Activated CD4-positive, alpha-beta T cell treated with anti-CD3 and anti-CD28 coated beads, Interleukin-2, amount 50 U/mL, for 24 hours (primary cell): ENCODE measurements at places on chromosomes 3 and 15.
A peak's percentile ranks its signal among the peaks of the same experiment; 100 is the strongest.

GRCh38 chr3:67790043-67790442, 135.6 kb upstream of the SUCLG2 start:
- DNase-seq, result peak; percentile 36

DNA sequence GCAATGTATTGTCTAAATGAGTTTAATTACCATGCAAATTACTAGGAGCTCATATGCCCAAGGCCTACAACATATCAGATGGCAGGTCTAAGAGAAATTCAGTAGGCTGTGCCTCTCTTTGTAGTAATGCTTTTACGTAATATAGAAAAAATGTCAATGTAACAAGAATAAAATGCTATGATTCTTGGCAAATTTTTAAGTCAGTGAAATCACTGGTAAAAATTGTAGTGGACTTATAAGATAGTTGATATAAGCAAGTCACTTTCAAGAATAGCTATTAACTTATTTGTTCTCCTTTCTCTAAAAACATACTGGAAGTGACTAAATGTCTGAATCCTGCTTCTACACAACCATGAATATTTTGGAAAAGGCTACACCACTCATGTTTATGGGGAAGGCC, 707.8 kb downstream of the TUSC7 start:
- no peak for DNase-seq

- no peak for DNase-seq
Observed at GRCh38 chr3:150611666-150612065, 8.5 kb downstream of the SELENOT start.

DNA sequence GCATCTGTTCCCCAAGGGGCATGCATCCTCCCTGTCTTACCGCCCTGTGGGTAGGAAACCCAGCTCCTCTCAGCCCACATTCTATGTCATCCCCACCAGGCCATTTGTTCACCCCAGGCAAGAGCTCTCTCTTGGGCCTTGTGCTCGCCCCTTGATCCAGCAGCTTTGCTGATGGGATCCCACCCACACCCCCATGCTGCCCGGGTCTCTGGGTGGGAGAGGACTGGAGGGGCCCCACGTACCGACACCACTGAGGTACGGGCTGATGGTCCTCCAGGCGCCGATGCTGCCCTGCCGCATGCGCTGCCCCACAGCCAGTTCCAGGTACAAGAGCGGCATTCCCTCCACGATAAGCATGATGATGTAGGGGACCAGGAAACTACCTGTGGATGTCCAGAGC, 14.5 kb downstream of the SLC6A20 start:
- DNase-seq, result no peak

DNA sequence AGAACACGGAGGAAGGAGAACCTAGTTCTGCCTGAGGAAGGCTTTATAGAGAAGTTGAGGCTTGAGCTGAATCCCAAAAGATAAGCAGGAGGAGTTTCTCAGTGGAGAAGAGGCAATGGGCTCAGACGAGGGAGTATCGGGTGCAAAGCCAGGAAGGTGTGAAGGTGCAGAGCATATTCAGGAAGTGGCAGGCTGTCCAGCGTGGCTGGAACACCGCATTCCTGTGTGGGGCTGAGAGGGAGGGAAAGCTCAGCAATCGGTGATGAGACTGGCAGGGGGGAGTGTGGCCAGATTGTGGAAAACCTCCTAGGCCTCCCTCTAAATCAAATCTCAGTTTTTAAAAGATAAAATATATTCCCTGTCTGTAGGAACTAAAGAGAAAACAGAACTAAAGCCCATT, 63.0 kb downstream of the ARHGAP31 start:
- no peak for DNase-seq

- DNase-seq, result no peak
Observed at GRCh38 chr3:134694946-134695543, 44.2 kb upstream of the KY start.
